ENCODE measurements at places on chromosomes 11 and 22.

DNA sequence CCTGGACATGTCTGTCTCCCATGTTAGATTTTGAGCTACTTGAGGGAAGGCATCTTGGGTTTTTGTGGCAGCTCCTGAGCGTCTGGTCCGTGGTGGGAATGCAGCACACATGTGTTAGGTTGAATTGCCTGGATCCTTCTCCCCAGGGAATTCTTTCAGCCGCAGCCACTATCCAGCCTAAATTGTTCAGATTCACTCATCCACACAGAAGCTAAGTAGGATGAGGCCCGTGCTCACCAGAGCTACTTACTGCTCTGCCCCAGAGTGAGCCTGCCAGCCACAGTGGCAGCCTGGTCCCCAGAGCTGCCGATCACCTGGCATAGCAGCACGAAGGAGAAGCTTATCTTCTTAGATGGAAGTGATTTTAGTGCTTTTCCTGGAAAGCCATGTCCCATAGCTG lies 34.4 kb upstream of the SORL1-AS1 start:
- no peak for DNase-seq

GRCh38 chr22:50284479-50284878 lies 14.3 kb upstream of the MAPK11 start:
- no peak for DNase-seq

- DNase-seq = no peak
Measured at GRCh38 chr22:38257650-38258250, 15.1 kb downstream of the TMEM184B start.

DNA sequence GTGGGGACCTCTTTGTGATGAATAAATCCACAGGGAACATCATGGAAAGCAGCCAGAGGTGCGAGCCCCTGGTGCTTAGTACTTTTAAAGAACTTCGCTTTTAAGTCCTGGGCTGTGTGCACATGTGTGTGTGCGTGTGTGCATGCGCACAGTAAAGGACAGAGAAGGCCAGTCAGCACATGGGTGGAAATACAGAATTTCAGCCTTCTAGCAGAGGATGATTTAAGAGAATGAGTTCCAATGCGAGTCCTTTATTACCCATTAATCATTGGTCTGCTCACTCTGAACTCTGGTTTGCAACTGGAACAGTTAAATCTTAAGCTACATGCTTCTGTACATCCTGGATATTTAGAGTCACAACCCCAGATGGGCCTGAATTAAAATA lies 18.9 kb downstream of the TEAD1 start:
- no peak for DNase-seq

GRCh38 chr11:13315517-13316432 lies 38.2 kb downstream of the BMAL1 start:
- DNase-seq = no peak

DNA sequence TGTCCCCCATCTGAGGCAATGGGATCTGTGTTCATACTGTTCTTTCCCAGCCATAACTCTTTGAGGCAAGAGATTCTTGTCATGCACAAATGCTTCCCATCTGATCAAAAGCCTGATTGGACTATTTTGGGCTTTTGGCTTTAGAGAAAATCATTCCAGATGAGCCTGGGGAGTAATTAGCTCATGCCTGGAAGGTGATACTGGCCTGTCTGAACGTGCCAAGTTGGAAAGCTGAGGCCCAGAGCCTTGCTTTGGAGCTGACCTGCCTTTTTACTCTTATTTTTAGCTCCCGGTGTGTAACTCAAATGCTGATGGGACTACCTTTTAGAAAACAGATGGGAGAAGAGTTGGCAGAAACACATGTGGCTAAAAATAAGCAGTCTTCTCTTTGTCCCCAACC lies 105.0 kb downstream of the DBX1 start:
- DNase-seq = no peak

DNA sequence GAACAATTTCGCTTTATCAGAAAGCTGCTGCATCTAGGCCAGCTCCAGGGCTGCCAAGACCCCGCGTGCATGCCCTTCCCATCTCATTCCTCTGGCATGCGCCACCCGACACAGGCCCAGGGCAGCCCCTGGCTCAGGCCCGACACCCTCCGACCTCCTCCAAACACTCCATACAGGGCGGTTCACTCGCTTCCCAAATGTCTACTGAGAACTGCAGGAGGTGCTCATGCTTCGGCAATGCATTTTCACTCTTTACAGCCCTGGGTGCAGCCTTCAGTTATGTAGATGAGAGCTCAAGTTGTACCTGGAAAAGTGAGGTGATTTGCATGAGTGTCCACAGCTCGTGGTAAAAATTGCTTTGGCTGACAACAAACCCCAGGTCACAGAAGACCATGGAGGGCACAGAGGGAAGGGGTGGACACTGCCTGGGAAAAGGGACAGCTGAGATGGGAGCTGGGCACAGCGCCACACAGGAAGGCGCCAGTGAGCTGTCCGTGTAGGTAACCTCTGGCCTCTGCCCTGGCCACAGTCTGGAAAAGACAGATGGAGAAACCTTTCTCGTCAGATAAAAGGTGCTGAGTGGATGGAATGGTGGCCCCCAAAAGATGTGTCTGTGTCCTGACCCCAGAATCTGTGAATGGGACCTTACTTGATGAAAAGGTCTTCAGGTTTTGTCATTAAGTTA lies 1351.9 kb downstream of the BRD1 start:
- DNase-seq = no peak

- DNase-seq = no peak
Measured at GRCh38 chr11:128405714-128406662, 181.4 kb downstream of the ETS1 start.

- DNase-seq = no peak
Measured at GRCh38 chr11:9302448-9302847, 11.9 kb downstream of the TMEM41B start.

- no peak for DNase-seq
Measured at GRCh38 chr22:49925525-49926128, 7.2 kb downstream of the CRELD2 start.

DNA sequence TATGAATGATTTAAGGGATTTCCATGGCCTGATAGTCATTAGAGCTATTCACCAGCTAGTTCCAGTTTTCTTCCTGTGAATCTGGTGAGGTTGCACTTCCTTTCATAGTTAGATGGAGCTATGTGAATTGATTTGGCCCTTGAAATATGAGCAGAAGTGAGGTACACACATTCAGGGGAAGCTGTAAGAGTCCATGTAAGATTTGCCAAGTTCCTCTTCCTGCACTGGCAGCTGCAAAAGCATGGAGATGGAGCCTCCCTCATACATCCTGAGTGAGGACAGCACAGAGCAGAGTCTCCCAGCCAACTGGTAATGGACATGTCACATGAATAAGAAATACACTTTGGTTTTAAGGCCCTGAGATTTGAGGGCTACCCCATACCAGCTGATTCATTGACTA lies 111.7 kb downstream of the CD44 start:
- no peak for DNase-seq

- DNase-seq = peak; percentile 92
Measured at GRCh38 chr11:2156416-2157182, 4.4 kb downstream of the INS start.

GRCh38 chr11:99554232-99554903 lies 533.6 kb downstream of the CNTN5 start:
- DNase-seq = no peak

All from iPS-NIHi11 (cell line).